ENCODE measurements at places on chromosomes 11 and 22.

GRCh38 chr11:62567018-62567633 is 6.6 kb downstream of the EEF1G start:
- DNase-seq: no peak

DNA sequence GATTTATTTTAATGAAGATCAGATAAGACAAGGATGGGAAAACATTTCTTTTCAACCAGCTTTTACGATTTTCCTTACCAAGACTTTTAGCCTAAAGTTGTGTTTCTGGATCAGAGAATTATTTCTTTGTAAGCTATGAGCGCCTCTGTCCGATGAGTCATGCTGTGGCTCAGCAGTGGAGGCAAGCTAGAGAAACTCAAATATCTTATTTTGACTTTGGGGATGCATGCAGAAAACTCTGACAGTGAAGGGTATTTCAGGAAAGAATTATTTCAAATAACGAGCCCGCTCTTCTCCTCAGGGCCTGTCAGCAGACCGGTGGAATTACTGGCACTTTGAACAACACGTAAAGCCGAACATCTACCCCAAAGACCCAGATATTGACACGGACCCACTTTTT is 77.9 kb upstream of the OR5AK2 start:
- no peak for DNase-seq

DNA sequence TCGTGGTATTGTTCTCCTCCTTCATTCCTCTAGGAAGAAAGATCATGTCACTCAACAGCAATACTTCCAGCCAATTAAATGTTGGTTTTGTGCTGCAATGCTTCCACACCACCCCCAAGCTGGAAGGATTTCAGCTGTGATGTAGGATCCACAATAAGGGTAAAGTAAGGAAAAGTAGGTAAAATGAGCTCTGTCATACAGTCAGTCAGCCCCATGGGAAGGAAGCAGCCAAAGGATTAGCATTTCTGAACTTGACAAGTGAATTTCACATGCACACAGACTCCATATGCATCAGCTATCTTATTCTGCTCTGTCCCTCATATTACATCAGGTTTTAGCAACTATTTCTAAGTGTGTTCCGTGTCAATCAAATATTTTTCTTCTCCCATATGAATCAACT is 197.9 kb downstream of the TTC28 start:
- no peak for DNase-seq

DNA sequence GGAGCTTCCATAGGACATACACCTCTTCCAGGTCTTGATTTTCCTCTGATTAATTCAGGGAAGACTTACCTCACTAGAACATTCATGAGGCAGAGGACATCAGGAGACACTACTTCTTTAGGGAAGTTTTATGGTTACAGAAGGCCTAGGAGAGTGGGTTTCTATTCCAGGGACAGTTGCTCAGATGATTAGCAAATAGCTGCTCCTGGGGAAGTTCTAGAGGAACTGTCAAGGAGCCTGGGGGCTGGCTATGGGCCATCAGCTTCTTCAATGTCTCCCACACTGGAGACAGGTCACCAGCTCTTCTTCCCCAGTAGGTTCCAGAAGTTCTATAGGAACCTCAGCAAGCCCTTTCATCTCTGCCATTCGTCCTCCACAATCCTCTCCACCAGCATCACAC is 11.5 kb upstream of the OR10A5 start:
- no peak for DNase-seq

DNA sequence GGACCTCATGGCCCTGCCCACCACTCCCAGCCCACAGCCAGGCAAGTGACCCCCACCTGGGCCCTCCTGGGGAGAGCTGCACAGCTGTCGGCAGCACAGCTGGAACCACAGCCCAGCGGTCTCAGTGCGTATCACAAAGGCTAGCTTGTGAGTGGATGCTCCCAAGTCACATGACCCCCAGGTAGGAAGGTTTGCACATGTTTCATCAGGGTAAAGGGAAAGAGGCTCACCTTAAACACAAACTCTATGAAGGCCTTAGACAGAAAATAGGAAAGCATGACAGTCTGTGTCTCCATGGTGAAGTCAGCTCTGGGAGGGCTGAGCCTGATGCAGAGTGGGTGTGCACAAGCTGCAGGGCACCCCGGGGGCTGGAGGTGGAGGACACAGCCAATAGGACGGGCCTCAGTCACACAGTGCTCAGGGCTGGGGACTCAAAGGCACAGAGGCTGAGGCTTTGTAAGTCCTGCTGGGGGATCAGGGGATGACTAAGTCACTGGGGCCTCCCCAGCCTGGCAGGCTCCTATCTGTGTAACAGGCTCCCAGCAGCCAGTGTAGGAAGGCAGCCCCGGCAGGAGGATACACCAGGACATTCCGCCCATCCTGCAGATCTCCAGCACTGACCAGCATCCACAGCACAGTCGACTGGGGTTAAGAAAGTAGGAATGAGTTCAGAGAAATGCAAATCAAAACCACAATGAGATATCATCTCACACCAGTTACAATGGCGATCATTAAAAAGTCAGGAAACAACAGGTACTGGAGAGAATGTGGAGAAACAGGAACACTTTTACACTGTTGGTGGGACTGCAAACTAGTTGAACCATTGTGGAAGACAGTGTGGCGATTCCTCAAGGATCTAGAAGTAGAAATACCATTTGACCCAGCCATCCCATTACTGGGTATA is 22.0 kb downstream of the CELSR1 start:
- no peak for DNase-seq

DNA sequence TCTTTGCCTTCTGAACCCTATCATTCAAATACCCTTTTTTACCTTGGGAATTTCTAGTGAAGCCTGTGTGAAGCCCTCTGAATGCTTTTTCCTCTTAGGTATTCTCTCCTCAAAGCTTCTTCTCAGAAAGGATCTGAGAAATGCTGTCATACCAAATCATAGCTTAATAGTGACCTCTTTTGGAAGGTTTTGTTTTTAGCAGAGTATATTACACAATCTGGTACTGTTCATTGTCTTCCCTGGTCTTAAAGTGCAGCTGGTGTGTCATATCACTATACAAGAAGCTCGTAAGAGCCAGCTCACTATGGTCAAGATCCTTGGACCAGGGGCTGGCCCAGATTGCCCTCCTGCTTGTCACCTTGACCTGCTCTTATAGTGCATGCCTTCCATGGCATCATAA is 204.4 kb upstream of the ANO5 start:
- DNase-seq: no peak

DNA sequence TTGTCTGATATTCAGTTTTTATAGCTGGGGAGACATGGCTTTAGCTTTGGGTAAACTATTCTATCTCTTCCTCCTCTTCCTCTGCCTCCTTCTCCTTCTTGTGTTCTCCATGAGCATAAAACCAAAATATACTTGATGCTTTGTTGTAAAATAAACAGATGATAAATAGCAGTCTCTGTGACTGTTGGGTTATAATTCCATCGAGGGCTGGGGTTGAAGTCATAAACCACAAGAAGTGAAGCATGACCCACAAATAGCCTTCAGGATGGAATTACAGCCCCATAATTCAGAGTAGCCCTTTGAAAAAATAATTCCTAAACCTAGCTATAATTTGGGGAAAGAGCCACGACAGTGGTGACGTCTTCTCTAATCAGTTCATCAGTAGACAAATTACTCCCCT is 177.7 kb downstream of the SNX19 start:
- DNase-seq: no peak

DNA sequence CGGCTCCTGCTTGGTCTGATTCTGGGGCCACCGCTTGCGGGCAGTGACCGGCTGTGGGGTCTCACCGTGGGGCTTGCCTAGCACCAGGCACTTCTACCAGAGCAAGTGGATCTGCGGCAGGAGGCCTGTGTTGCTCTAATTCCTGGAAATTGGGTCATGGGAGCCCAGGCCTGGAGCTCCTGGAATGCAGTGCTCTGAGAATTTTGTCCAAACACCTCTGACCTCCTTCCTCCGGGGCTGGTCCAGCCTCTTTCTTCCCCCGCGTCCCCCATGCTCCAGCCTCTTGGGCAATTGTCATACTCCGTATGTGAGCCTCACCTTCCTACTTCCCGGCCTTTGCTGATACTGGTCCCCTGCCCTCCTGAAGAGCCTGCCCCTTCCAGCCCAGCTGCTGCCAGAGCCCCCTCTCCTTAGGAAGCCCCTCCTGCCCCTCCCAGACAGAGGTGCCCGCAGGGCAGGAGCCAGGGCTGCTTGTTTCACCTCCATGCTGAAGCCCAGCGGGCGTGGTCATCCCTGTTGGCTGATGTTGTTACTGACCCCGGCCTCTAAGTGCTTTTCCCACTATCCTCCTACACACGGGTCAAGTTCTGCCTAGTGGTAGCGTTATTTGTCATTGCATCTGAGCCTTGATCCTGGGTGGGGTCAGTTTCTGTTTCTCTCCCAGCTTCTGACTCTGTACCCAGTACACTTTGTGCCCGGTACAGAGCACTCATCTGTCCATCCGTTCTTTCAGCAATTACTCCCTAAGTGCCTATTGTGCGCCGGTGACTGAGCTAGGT is 9.6 kb downstream of the MGAT3 start:
- DNase-seq: no peak

DNA sequence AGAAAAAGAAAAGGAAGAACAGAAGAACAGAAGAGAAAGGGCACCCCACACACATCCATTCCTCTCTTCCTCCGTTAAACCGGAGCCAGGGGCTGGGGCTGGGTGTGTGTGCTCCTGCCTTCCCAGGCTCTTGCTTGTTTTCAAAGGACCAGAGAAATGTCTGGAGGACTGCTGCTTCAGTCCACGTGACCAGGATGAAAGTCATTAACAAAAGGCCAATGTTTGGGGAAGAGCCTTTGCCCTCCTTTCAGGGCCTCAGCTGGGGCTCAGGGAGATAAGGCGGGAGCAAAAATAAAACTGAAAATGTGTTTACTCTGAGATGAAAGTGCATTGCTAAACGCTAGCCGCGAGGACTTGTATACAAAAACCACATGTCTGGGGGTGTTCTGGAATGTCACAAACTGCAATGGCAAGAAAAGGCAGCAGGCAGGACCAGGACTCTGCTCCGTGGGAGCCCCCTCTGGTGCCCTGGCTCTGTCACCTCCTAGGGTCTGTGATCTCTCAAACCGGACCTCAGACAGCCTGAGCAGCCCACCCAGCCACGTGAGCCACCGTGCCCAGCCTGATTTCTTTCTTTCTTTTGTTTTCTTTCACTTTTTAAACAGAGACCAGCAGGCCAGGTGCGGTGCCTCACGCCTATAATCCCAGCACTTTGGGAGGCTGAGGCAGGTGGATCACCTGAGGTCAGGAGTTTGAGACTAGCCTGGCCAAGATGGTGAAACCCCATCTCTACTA is 31.6 kb upstream of the MYH9 start:
- no peak for DNase-seq

- no peak for DNase-seq
These were observed 5.9 kb downstream of the DAGLA start for GRCh38 chr11:61686066-61686465.

DNA sequence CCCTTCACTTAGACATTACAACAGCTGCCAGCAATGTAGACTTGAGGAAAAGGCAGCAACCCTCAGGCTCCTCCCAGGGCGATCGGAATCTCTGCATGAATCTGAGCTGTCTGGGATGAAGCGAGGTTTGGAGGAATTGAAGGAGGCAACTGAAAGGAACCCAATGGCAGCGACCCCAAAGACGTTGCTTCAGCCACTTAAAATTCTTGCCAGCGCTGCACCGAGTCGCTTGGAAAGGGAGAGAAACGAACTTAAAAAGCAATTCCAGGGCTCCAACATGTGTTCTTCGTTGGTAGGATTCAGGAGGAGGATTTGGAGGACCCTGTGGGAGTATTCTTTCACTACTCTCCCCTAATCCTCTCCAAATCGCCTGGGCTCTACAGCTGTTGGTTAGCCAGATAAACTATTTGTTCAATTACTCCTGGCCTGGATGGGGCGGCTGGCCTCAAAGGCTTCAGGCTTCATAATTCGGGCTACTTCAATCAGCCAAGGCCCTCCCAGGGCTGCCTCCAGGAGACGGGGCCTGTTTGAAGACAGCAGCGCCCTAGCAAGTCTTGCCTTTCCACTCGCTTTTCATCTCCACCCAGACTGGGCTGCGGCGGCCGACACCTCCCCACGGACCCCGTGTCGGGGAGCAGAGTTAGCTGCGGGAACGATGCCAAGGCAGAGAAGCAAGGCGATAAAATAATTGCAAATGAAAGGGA is 72.4 kb upstream of the TMEM45B start:
- DNase-seq: no peak

DNA sequence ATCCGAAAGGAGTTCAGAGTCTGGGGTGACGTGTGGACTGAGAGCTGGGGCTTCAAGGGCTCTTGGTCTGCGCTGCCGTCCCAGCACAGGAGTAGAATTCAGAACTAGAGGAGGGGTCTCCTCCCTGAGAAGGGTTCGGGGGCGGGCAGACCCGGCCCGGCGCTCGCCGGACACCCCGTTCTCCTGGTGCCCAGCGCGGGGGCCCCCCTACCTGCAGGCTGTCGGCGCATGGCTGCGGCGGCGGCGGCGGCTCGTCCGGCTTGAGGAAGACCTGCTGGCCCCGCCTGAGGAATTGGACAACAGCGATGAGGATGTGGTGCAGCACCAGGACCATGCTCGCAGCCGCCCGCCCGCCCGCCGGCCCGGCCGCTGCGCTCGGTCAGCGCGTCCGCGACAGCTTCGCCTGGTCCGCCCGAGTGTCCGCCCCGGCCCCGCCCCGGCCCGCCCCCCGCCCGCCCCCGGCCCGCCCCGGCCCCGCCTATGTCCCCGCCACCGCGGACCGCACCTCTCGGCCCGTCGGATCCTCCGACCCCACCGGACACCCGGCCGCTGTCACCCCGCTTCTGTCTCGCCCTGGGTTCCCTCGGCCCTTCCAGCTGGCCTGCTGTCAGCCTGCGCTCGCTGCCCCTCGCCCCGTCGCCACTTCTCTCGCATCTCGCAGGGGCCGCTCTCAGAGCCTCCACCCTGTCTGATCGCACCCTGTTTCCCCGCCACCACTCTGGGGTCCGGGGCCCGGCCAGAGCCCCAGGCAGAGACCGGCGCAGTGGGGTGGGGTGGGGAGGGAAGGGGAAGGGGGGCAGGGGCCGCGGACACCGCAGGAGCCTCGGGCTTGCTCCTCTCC is 32.0 kb downstream of the PDE2A start:
- DNase-seq: no peak
